ENCODE measurements at places on chromosomes 4 and X. TPM values are rescaled to one million over a fixed set of nuclear protein-coding genes. Genes with fewer than 3 reads are reported as not detected.

The ALPK1 gene
- total RNA-seq, result 0.43 TPM

The OTUD6A gene
- 0.17 TPM for total RNA-seq

The CCNB3 gene
- total RNA-seq, result 0.09 TPM

The SLC49A3 gene
- total RNA-seq, result 8.8 TPM

The ELF4 gene
- total RNA-seq, result 2.3 TPM

The TMPRSS11D gene
- not detected for total RNA-seq

The CD38 gene
- 0.11 TPM for total RNA-seq

The PABPC5 gene
- total RNA-seq, result 1.4 TPM
